ENCODE measurements at places on chromosomes 3 and 15.

GRCh38 chr3:39126532-39127071 lies 19.1 kb downstream of the TTC21A start:
- peak; percentile 38 for DNase-seq

DNA sequence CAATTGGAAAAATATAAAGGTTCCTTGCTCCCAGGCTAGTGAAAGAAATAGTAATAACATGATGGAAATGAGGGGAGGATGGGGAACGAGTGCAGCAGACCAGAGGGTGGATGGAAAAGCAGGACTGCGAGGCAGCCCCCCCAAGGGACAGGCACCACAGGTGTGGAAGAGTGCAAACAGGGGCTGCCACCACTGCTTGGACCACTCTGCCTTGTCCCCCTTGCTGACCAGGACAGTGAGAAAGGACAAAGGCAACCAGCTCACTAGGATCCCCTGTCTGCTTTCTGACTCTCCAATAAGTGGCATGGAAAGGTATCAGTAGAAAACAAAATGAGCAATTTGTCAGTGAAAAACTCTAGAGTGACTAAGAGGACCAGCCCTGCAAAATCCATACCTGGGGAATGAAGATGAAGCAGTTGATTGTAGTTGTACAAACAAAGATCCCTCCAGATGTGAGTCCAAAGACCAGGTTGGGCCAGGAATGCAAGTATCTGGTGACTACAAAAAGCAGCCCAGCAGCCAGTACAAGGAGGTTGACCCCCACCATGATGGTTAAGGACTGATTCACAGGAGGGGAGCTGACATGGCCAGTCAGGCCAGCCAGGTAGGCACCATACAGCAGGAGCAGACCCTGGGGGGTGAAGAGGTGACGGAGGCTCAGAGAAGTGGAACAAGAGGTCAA lies 86.6 kb upstream of the GSK3B start:
- no peak for DNase-seq

GRCh38 chr3:16761571-16761970 lies 123.2 kb upstream of the PLCL2 start:
- no peak for DNase-seq

- DNase-seq = no peak
These were observed 60.4 kb upstream of the POU1F1 start for GRCh38 chr3:87336761-87337160.

GRCh38 chr15:79032656-79033055 lies 57.9 kb downstream of the RASGRF1 start:
- DNase-seq = no peak

- DNase-seq = no peak
These were observed 115.4 kb upstream of the C15orf61 start for GRCh38 chr15:67405208-67406191.
